ENCODE measurements at places on chromosomes 4 and X.
A peak's percentile ranks its signal among the peaks of the same experiment; 100 is the strongest.

- no peak for DNase-seq
These were observed 115.7 kb downstream of the SLIT2 start for GRCh38 chr4:20367446-20367845.

GRCh38 chr4:53695540-53696463, 104.5 kb upstream of the LNX1 start:
- peak; percentile 23 for DNase-seq

GRCh38 chr4:182608525-182608924, 308.7 kb downstream of the DCTD start:
- no peak for DNase-seq

DNA sequence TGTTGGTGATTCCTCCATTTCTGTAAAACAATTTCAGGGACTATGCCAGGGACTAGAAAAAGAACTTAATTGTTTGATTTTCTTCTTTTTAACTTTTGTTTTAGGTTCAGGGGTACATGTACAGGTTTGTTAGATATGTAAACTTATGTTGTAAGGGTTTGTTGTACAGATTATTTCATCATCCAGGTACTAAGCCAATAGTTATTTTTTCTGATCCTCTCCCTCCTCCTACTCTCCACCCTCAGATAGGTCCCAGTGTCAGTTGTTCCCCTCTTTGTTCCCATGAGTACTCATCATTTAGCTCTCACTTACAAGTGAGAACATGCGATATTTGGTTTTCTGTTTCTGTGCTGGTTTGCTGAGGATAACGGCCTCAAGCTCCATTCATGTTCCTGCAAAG, 70.8 kb upstream of the BOD1L1 start:
- no peak for DNase-seq

GRCh38 chr4:156201050-156201449, 247.4 kb upstream of the CTSO start:
- DNase-seq = no peak

GRCh38 chr4:133146574-133147241, 2.4 kb upstream of the PCDH10 start:
- peak; percentile 28 for DNase-seq

GRCh38 chr4:35818520-35818919, 425.8 kb downstream of the ARAP2 start:
- no peak for DNase-seq

GRCh38 chr4:94741304-94741703, 16.5 kb upstream of the BMPR1B start:
- no peak for DNase-seq

- DNase-seq = no peak
These were observed at the start of gene HOPX for GRCh38 chr4:56681158-56681852. TSS of gene HOPX (minus strand) at chr4:56681296. CDS start at chr4:56657816, 23,480 bp downstream.

DNA sequence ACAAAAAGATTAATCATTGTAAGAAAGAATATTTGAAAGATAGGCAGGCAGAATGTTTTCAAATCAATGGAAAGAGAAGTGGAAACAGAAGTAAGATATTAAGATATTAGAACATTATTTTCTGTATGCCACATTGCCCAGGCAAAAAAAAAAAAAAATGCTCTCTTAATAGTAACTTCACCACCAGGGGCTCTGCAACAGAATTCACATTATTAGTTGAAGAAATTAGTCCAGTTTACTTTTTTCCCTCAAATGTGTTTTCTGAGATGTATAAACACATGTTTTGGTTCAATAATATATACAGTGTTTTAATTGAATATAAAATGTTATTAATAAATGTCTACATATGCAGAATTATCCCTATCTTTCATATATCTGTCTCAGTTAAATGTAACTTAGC, 78.0 kb upstream of the ADAD1 start:
- no peak for DNase-seq

DNA sequence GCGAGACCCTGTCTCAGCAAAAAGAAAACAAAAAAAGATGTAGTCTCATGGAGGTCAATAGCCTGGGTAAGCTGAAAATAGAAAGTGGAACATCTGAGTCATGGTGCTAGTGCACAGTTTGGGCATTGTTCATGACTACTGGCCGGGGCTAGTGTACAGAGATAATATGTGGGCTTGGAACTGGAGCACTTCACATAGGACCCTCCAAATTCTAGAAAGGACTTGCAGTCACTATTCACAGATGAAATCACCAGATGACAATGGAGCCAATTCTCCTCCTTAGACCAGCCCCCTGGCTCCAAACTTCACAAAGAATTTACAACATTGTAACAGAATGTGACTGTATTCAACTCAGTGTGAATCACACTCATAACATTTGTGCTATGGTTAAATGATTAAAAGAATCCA, 367.8 kb upstream of the SLC7A11 start:
- no peak for DNase-seq

DNA sequence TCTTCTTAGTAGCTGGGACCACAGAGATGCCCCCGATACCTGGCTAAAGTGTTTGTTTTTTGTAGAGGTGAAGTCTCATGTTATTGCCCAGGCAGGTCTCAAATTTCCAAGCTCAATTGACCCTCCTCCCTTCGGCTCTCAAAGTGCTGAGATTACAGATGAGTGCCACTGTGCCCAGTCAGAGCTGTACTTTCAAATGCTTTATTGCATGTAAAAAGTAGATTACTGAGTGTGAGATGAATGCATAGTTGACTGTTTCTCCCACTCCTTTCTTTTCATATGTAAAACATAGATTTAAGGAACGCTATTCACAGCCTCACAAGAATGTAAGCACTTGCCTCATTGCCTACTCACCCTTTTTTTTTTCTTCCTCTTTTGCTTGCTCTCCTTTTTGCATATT, 984.4 kb upstream of the PABPC4L start:
- DNase-seq = no peak

DNA sequence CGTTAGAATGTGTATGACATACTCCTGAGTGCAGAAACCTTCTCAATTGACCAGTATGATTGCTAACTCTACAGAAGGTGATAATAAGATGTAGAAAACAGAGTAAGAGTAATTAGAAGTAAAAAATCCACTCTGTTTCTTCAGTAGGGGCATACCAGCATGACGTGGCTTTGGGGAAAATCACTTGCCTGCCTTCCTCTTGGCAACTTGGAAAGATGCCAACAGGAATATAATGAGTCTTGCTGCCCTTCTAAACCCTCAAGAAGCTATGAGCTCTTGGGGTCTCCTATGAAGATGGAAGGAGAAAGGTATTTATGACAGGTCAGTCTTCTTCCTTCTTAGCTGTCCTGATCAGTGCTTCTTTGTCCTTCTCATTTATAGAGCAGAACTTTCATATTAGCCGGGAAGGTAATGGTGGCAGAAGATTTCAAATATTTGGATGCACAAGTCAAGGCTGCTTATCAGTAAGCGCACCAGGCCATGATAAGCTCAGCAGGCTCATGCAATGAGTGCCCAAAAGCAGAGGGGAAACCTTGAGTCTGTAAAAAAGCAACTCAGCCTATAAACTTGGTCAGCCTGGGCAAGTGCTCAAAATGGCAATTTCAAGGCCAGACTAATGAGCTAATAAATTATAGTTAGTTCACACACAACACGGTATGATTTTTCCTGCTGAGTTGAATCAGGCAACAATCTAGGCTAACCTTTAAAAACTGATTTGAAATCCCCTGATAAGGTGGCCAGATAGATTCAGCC, 69.7 kb upstream of the PPARGC1A start:
- DNase-seq = peak; percentile 48

DNA sequence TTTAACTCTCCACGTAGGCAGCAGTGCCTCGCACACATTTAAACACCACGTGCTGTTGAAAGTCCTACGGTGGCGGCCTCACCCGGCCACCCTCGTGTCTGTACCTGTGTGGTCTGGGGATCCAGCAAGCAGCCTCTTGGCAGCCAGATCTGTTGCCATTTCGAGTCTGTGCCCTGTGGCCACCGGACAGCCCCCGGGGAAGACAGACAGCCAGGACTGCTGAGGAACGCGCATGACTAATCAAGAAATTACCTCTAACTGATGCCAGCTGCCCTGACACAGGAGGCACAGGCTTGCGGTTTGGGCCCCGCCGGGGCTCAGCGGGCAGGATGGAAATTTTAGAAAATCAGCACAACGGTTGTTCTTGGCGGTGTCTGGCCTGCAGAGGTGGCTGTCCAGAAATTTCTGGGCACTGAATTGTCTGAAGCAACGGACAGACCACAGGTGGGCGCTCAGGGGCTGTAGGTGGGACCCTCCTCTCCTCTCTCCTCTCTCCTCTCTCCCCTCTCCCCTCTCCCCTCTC, 15.6 kb upstream of the ASMTL start:
- peak; percentile 54 for DNase-seq

GRCh38 chr4:71366766-71367165, 27.9 kb downstream of the SLC4A4 start:
- DNase-seq = no peak

- DNase-seq = no peak
These were observed 20.6 kb upstream of the CT55 start for GRCh38 chrX:135191838-135192237.
